GM12878 (cell line): ENCODE measurements at places on chromosomes 5 and 9. TPM values are rescaled to one million over a fixed set of nuclear protein-coding genes. Genes with fewer than 3 reads are reported as not detected.

The DOK3 gene
- 95.3 and 107 TPM in 2 replicates for total RNA-seq

The CRB2 gene
- 0.69 and 0.80 TPM in 2 replicates for total RNA-seq

The POLR3G gene
- total RNA-seq = 18.3 and 18.4 TPM in 2 replicates

The TSSK1B gene
- not detected in 2 replicates for total RNA-seq

The GLRA1 gene
- not detected in 2 replicates for total RNA-seq

The SLC1A1 gene
- 19.1 and 19.4 TPM in 2 replicates for total RNA-seq

The SPATA31C1 gene
- total RNA-seq = not detected in 2 replicates

The CLPTM1L gene
- total RNA-seq = 140 and 147 TPM in 2 replicates

The CWC27 gene
- 30.4 and 31.1 TPM in 2 replicates for total RNA-seq

The ENTPD8 gene
- total RNA-seq = not detected in 2 replicates

The IL31RA gene
- 0.21 and 0.31 TPM in 2 replicates for total RNA-seq

- no peaks in the 10 kb centered on the region for H3K36me3 ChIP-seq
- H3K4me3 ChIP-seq = no peak overlapping the region
- no peak overlapping the region for H3K27ac ChIP-seq
- H3K27me3 ChIP-seq = no peaks in the 10 kb centered on the region
- H3K4me1 ChIP-seq = no peaks in the 10 kb centered on the region
Measured at GRCh38 chr5:15993334-15993733, 186.3 kb downstream of the MARCHF11 start.

DNA sequence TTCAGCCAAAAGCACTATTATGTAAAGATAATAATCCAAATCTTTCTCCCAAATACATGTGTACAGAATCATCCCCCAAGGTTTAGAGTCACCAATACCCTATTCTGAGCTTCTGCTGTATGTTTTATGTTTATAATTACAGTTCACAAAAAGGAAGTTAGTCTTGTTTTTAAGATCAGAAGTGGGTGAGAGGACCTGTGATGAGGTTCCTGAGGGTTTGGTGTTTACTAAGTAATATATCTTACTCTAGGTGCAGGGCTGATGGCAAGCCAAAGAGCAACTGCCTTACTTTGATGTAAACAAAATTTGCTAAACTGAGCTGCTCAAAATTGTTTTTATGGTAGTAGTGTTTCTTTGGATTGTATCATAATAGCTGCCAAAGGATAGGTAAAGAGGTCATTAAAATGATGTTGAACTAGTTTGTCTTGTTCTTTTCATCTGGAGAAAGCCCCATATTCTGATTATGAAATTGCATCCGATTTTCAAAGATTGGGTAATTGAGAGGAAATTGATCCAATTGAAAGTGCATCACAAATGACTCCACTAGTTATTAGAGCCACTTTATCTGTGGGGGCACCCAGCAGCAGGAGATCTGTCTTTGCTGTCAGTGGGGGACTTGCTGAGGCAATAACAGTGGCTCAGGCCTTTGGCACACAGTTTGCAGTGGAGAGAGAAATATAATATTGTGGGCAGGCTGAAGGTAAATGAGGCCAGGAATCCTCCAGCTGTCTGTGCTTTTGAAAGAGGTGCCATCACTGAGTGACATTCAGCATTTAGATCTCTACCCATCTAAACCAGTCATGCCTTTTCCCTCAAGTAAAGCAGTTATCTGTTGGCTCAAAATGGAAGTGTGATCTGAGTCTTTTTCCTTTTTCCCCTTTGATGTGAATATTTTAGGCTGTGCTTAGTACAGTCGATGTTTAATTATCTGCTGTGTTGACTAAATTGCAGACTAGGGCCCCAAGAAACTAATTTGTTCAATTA lies 14.1 kb downstream of the TRIM32 start:
- no peak for DNase-seq
- H3K36me3 ChIP-seq = peaks cover 15% of the 10 kb centered on the region

DNA sequence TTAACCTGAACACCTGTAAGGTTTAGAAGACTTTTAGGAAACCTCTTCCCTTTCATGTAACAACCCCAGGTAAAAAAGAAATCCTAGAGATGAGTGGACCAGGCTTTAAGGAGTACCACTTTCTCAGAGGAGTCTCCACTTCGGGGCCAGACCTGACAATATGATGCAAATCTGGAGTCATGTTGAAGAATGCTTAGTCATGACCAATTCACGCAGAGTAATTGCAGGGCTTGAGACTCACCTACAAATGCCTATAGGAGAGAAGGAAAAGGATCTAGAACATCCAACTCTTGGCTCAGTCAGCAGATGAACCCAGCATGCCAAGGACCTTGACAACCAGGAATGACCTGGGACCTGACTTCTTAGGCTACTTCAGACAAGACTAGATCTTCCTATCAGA lies 235.4 kb downstream of the DOCK8 start:
- peaks cover 7% of the 10 kb centered on the region for H3K36me3 ChIP-seq
- H3K27me3 ChIP-seq = no peaks in the 10 kb centered on the region
- no peak for DNase-seq
- H3K27ac ChIP-seq = no peak overlapping the region
- H3K4me3 ChIP-seq = no peak overlapping the region

- DNase-seq = no peak
- H3K4me3 ChIP-seq = no peak overlapping the region
- no peaks in the 10 kb centered on the region for H3K36me3 ChIP-seq
- no peak overlapping the region for H3K27ac ChIP-seq
Measured at GRCh38 chr9:135127718-135128670, 40.5 kb downstream of the OLFM1 start.

DNA sequence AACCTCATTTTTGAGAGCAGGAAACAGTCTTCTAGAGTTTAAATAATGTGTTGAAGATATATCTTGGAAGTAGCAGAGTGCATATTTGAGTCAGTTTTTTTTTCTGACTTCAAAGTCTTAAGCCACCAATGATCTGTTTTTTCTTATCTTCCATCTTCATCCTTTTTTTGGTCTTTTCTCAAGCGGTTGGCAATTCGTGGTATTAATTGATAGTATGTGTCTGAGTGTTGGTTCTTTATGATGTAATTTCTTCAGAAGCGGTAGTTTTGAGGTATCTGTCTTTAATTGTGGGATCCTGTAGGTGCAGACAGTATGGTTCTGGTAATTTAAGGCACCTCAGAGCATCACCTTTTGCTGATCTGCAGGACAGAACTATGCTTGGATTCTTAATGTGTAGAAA lies 3.9 kb downstream of the CSNK1G3 start:
- H3K27me3 ChIP-seq = no peaks in the 10 kb centered on the region
- peaks cover 35% of the 10 kb centered on the region for H3K4me1 ChIP-seq
- no peak overlapping the region for H3K27ac ChIP-seq
- H3K36me3 ChIP-seq = no peaks in the 10 kb centered on the region
- no peak overlapping the region for H3K4me3 ChIP-seq
- DNase-seq = no peak

DNA sequence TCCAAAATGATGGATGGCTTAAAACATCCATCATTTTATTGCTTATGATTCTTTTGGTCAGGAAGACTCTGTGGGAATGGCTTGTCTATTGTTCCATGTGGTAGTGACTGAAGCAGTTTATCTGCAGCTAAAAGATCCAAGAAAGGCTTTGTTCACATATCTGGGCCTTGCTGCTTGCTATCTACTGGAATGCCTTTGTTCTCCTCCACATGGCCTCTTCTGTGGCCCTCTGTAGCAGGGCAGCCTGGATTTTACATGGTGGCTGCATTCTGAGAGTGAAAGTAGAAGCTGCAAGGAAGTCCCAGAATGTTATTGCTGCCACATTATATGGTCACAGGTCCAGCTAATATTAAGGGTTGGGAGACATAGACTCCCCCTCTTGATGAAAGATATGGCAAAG lies 35.1 kb downstream of the DMXL1 start:
- H3K36me3 ChIP-seq = peaks cover 18% of the 10 kb centered on the region
- DNase-seq = no peak
- H3K4me3 ChIP-seq = no peak overlapping the region

DNA sequence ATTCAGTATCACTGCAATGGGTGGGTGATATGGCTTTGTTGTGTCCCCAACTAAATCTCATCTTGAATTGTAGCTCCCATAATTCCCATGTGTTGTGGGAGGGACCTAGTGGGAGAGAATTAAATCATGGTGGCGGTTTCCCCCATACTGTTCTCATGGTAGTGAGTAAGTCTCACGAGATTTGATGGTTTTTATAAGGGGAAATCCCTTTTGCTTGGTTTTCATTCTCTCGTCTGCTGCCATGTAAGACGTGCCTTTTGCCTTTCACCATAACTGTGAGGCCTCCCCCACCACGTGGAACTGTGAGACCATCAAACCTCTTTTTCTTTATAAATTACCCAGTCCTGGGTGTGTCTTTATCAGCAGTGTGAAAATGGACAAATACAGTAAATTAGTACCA lies 9.5 kb upstream of the NANS start:
- no peak for DNase-seq
- H3K27me3 ChIP-seq = no peaks in the 10 kb centered on the region
- peaks cover 6% of the 10 kb centered on the region; the same call in 1 of the 2 replicates for H3K4me1 ChIP-seq

GRCh38 chr9:121216271-121216805 lies 14.7 kb upstream of the RAB14 start:
- H3K27me3 ChIP-seq = no peaks in the 10 kb centered on the region
- no peak for DNase-seq
- peaks cover 10% of the 10 kb centered on the region for H3K4me1 ChIP-seq
- no peak overlapping the region for H3K27ac ChIP-seq

- H3K27ac ChIP-seq = no peak overlapping the region
- H3K4me3 ChIP-seq = no peak overlapping the region
- DNase-seq = no peak
- no peaks in the 10 kb centered on the region for H3K27me3 ChIP-seq
- H3K36me3 ChIP-seq = no peaks in the 10 kb centered on the region
- no peaks in the 10 kb centered on the region for H3K4me1 ChIP-seq
Measured at GRCh38 chr9:86670536-86670935, 276.8 kb downstream of the GAS1 start.

GRCh38 chr5:109855056-109855455 lies 165.3 kb downstream of the MAN2A1 start:
- DNase-seq = no peak
- no peaks in the 10 kb centered on the region for H3K4me1 ChIP-seq
- no peak overlapping the region for H3K4me3 ChIP-seq
- H3K36me3 ChIP-seq = no peaks in the 10 kb centered on the region
- no peaks in the 10 kb centered on the region for H3K27me3 ChIP-seq
- no peak overlapping the region for H3K27ac ChIP-seq

DNA sequence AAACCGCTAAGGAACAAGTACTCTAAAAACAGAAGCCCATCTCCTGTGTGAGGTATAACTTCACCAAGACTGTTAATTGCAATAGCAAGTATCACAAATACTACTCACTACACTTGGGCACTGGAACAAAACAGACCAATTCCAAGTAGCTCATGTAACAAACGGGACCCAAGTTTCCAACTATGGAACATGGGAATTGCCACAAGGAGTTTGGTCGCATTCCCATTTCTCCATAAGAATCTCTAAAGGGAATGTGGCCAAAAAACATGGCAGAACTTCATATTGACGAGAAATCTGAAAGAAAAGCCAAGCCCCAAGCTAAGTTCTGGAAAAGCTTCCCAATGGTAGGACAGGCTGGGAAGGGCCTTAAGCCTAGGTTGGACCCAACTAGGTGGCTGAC lies 162.5 kb downstream of the MAPKAP1 start:
- no peaks in the 10 kb centered on the region for H3K27me3 ChIP-seq
- H3K4me1 ChIP-seq = no peaks in the 10 kb centered on the region
- DNase-seq = no peak
- no peak overlapping the region for H3K27ac ChIP-seq
- peaks cover 4% of the 10 kb centered on the region for H3K36me3 ChIP-seq

- H3K36me3 ChIP-seq = peaks cover 34% of the 10 kb centered on the region
- peak; percentile 27 for DNase-seq
- H3K27me3 ChIP-seq = no peaks in the 10 kb centered on the region
- no peak overlapping the region for H3K27ac ChIP-seq
- H3K4me1 ChIP-seq = peaks cover 3% of the 10 kb centered on the region; the same call in 1 of the 2 replicates
- H3K4me3 ChIP-seq = no peak overlapping the region
Measured at GRCh38 chr5:87354496-87354895, 58.2 kb downstream of the CCNH start.

DNA sequence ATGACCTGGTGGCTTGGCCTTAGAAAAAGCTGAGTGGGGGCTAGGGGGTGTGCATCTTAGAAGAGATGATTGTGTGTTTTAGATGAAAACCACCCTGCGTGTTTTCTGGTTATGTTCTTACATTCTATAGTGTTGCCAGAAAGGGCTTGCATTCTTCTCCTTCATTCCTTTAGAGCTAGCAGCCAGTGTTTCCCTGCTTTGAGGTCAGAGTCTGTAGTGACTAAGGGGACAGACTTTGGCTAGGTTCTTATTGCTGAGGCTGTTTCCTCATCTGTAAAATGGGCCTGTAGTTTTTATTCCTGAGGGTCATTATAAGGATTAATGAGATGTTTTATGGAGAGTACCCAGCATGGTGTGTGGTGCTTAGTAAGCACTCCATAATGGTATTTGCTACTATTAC lies 6.4 kb downstream of the MAST4 start:
- H3K36me3 ChIP-seq = no peaks in the 10 kb centered on the region
- H3K27ac ChIP-seq = no peak overlapping the region

DNA sequence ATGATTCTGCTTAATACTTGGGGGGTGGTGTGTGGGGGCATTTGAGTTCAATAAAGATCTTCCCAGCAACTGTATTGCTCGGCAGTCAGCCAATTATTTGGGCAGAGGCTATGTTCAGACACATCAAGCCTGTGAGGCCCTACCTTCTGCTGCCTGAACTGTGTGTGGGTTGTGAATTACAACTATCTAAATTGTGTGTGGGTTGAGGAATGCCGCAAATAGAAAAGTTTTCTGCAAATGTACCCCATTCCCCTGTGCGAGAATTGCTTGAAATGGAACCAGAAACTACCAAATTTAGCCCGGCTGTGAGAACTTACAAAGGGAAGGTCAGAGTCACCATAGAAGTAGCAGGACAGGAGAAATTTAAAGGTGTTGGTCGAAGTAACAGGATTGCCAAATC lies 360.0 kb upstream of the PIK3R1 start:
- DNase-seq = peak; percentile 50
- H3K4me3 ChIP-seq = no peak overlapping the region
- no peak overlapping the region for H3K27ac ChIP-seq
- H3K27me3 ChIP-seq = no peaks in the 10 kb centered on the region

GRCh38 chr9:114694719-114695269 lies 12.8 kb upstream of the TEX48 start:
- DNase-seq = peak; percentile 60
- no peak overlapping the region for H3K27ac ChIP-seq
- H3K36me3 ChIP-seq = no peaks in the 10 kb centered on the region
- H3K27me3 ChIP-seq = peaks cover 2% of the 10 kb centered on the region; the same call in 1 of the 2 replicates
- H3K4me3 ChIP-seq = no peak overlapping the region

DNA sequence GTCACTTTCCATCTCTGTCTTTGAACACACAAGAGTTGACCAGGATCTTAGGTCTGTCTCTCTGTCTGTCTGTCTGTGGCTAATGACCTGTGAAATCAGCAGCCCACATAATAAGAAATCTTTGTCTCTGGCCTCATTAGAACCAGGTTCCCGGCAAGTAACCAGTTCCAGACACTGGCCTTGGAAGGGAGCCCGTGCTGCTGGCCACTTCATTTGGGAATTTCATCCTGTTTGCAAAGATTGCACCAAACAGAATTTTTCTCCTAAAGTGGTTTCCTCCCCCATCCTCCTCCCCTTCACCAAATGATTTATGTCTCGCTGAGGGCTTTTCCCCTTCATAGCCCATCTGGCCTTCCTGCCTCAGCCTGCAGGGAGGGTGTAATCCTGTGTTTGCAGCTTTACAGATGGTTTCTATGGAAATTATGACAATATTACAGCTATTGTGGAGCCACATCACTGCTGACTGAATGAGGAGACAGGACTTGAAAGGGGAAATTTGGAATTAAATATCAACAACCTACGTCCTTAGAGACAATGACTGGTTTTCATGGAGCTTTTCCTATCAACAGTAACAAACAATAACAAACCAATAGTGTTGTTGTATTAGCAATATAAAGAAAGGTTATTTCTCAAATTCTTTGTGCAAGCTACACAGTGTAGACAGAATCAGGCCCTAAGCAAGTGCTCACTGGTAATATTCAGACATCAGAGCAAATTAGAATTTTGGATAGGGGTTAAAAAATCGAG lies 25.7 kb downstream of the DPYSL3 start:
- H3K27ac ChIP-seq = no peak overlapping the region
- no peaks in the 10 kb centered on the region for H3K36me3 ChIP-seq
- no peak overlapping the region for H3K4me3 ChIP-seq
- DNase-seq = no peak
- no peaks in the 10 kb centered on the region for H3K27me3 ChIP-seq
- peaks cover 4% of the 10 kb centered on the region; the same call in 1 of the 2 replicates for H3K4me1 ChIP-seq
